ENCODE measurements at places on chromosomes 4 and X.

- DNase-seq = no peak
Observed at GRCh38 chr4:116925900-116926457, 159.4 kb downstream of the TRAM1L1 start.

DNA sequence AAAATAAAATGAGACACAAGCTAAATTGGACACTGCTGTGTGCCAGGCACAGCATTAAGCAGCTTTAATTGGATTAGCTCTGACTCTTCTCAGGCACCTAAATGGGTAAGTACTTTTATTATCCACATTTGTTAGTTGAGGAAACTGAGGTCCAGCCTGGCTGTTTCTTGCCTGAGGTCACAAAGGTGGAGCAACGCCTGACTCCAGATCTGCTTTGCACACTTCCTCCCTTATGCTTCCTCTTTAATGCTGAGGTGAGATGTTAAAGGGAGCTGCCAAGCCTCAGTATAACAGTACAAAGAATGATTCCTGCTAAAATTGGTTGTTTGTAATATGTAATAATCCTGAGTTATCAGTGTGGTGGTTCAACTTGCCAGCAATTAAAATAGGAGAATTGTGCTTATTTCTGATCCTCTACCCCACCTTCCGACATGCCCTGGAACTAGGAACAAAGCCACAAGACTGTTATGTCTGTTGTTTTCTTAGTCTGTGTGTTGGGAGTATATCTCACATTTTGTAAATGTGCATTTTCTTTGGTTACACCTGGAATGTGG lies 74.4 kb downstream of the AFF1 start:
- no peak for DNase-seq

DNA sequence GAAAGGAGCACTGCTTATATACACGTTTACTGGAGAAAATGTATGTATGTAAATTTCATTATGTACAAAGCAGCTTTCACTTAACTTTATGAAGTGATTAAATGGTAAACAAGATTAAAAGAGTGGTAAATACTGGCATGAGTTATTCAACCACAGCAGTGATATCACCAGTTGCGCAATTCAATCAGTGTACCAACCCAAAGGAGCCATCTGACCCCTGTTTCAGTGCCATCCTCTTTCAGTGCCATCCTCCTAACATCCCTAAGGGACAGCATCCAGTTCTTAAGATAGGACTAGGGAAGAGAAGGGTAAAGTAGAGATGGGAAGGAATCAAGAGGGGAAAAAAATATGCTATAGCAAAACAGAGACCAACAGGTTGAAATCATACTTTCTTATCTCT lies 16.2 kb downstream of the HPF1 start:
- no peak for DNase-seq

GRCh38 chr4:151263455-151263854 lies 13.5 kb upstream of the PRSS48 start:
- no peak for DNase-seq

DNA sequence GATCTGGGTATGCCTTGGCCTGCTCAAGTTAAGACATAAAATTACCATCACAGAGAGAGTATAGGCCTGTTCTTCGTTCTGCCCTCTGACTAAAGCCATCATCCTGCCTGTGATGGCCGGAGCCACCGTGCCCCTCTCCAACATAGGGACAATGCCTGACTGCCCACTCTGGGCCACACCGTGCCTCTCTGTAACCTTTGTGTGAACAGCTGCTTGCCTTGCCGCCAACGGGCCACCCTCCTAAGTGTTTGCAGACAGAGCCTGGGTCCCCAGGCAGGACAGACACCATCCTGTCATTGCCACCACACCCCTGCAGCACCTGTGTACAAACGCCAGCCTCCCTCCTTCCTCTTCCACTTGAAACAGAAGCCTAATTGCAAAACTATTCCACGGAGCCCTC lies 298.7 kb upstream of the TENM3 start:
- no peak for DNase-seq

GRCh38 chrX:50779694-50780093 lies 34.3 kb downstream of the SHROOM4 start:
- DNase-seq = no peak

DNA sequence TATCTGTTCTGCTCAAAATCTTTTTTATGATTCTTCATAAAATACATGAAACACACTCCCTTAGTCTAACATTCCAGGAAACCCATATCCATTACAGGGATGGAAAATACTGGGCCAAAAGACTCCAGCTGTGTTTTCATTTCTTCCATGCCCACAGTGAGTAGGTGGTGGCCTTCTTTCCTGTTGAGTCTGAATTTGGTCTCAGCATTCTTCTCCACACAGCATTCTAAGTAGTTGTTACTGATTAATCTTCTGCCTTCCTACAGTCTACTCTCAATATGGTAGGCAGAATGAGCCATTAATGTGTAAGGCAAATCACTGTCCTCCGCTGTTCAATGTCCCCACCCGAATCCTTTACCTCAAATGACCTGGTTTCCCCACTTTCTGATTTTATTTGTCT lies 370.6 kb upstream of the RPS6KA3 start:
- no peak for DNase-seq

- DNase-seq = peak; percentile 44
Observed at GRCh38 chrX:119482481-119483480, 14.5 kb downstream of the SLC25A5 start.

DNA sequence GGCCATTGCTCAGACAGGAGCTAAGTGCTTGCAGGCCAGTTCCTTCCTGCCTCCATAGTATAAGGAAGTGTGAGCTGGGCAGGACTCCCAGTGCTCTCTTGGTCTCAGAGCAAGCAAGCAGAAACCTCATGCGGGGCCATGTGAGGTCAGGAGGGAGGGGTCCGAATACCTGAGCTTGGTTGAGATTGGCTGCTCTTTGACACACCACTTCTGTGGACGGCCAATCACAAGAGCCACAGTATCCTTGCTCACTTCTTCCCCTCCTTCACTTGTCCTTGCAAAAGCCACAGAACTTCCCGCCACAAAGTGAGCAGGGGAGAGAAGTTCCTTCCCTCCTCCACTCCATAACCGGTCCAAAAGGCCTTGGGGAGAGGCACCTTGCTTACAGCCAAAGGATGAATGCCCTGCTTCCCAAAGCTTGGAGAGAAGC lies 56.7 kb downstream of the PRPS1 start:
- no peak for DNase-seq

- DNase-seq = no peak
Observed at GRCh38 chr4:67288964-67289363, 256.3 kb downstream of the CENPC start.
